ENCODE measurements at places on chromosomes 4 and X.

DNA sequence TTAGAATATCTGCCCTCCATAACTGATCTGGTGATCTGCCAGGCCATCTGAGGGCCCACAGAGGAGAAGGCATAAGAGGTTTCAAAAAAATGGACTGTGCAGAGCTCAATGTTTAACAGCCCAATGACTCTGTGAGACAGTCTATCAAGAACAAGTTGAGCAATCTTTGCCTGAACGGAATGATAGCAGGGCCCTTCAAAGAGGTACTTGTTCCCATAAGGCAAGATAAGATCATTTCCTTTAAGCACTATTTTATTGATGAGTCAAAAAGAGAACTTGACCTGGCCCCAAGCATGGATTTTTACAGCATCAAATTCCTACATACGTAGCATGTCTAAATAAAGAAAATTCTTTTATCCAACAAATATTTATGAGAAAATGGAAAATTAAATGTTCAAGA lies 182.8 kb downstream of the IDS start:
- no peak for DNase-seq

DNA sequence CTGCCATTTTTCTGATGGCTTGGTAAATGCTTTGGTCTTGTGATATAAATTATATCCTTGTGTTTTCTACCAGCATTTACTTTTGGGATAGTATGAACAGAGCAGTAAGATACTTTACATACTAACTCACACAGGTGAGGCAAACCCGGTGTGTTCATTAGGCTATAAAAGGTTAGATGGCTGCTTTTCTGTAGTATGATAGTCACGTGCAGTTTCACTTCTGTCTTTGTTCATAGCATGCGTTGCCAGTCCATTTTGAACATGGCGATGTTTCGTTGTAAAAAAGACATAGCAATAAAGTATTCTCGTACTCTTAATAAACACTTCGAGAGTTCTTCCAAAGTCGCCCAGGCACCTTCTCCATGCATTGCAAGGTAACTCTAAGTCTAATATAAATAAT lies 88.4 kb downstream of the KLHL8 start:
- no peak for DNase-seq

- no peak for DNase-seq
These were observed 109.3 kb downstream of the HMX1 start for GRCh38 chr4:8762356-8762755.

DNA sequence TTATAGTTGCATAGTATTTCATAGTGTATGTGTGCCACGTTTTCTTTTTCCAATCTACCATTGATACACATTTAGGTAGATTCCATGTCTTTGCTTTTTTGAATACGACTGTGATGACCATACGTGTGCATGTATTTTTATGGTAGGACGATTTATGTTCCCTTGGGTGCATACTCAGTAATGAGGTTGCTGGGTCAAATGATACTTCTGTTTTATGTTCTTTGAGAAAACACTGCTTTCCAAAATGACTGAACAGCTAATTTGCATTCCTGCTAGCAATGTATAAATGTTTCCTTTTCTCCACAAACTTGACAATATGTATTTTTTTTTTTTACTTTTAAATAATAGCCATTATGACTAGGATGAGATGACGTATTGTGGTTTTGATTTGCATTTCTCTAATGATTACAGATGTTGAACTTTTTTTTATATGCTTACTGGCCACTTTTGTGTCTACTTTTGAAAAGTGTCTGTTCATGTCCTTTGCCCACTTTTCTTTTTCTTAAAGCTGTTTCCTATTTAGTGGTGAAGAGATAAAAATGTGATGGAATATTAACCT lies 969.5 kb upstream of the NDST4 start:
- DNase-seq: no peak

GRCh38 chrX:79169484-79169883 lies 25.0 kb downstream of the GPR174 start:
- no peak for DNase-seq

Data from GM12891 (cell line).